ENCODE measurements at places on chromosomes 2 and 18.

- no peak for DNase-seq
These were observed 10.8 kb downstream of the AGFG1 start for GRCh38 chr2:227482638-227483340.

GRCh38 chr2:149422991-149423338 is 92.6 kb downstream of the LYPD6 start:
- DNase-seq, result no peak

DNA sequence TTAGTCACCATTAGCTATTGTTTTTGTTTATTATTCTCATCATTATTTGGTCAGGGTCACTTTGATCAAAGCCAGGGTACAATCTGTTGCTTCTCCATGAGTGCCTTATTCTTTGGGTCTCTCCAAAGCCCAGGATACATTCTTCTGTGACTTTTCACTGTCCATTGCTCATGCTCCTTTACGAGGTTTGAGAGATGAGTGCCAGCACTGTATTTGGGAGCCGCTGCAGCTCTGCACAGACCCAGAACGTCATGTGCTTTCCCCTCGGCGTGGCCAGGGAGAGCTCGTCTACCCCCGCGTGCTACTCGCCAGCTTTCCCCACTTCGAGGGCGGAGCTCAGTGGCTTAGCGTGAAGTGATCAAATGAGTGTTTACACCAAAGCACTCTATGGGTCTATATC is 123.7 kb downstream of the COL6A3 start:
- no peak for DNase-seq

DNA sequence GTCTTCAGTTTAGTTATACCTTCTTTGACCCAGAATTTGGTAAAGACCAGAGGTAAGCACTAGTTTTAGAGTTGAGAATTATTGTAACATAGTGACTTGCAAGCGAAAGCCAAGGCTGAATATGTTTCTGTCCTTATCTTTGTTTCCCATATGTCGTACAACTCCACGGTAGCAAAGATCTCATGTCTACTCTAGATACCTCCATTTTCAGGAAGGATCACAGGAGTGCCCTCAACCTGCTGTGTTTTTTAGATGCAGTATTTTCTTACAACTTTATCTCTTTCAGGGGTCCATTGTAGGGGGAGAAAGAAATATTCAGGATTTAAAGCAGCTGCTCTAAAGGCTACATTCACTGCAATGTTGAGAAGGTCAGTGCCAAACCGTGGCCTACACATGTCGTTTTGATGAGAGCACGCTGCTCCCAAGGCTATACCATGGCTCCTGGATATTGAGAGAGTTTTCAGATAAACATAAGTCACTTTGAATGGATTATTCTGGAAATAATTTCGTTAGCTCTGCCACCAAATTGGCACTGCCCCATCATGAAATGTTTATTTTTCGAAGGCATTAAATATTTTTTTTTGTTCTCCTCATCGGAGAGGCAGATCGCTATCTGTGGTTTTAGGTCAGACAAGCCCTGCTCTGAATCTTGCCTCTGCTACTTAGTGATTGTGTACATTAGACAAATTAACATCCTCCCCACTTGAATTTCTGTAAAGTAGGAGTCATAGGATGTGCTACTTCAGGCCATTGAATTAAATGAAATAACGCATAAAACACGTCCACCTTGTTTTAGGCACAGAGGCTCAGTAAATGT is 2.1 kb downstream of the RHBDD1 start:
- DNase-seq, result no peak

DNA sequence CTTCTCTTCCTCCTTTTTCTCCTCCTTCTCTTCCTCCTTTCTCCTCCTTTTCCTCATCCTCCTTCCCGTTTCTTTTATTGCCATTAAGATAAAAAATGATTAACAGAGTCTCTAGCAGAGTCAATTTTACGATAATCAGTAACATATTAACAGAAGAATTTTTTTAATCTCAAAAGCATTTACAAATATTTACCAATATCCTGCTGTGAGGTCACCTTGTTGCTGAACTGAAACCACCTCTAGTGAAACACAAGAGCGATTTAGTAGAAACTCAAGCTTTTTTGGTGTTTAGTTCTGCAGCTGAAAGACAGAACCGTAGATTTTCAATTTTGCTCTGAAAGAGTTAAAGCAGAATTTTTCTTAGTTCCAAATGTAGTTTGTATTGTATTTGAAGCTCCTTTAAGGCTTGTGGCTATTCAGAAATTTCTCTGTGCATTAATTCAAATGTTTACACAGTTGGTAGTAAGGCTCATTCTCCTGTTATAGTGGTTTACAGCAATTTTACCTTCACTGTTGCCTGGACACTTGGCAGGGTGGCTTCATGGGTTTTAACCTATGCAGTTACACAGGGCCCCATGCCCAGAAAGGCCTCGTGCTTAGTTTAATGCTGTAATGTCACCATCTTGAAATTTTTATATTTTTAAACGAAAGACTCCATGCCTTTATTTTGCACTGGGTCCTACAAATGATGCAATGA is 1106.6 kb upstream of the FAM98A start:
- DNase-seq, result no peak

GRCh38 chr2:127431408-127432023 is 13.3 kb downstream of the PROC start:
- DNase-seq, result no peak

GRCh38 chr2:127423880-127424279 is 5.7 kb downstream of the PROC start:
- DNase-seq, result no peak

All from RCC 7860 (cell line).